ENCODE measurements at places on chromosomes 2 and 18.
A peak's percentile ranks its signal among the peaks of the same experiment; 100 is the strongest.

GRCh38 chr2:70212298-70212932 lies 21.6 kb upstream of the C2orf42 start:
- DNase-seq: no peak

DNA sequence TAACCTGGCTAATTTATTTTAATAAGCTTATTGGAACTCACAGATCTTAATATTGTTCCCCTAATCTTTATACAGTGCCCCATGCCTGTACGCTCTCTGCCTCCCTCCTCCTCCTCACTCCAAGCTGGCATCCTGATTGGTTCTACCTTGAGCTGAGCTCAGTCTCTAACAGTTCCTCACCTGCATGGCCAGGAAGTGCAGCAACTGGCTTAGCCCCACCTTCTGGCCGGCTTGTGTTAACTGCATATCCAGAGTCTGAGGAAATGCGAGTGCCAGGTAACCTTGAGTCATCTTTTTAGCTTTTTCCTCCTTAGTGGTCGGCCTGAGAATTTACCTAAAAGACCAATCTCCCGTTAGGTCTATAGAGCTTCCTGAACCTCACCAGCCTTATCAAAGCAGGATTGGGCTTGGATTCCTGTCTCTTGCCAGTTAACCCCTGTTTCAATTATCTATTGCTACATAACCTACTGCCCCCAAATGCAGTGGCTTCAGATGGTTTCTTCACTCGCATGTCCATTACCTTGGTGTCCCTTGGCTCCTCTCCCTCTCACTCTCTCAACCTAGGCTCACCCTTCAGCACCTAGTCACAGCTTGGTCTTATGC lies 89.5 kb upstream of the STK39 start:
- peak; percentile 22 for DNase-seq

- DNase-seq: no peak
Measured at GRCh38 chr2:108449410-108450130, 564 bp downstream of the GCC2 start.

DNA sequence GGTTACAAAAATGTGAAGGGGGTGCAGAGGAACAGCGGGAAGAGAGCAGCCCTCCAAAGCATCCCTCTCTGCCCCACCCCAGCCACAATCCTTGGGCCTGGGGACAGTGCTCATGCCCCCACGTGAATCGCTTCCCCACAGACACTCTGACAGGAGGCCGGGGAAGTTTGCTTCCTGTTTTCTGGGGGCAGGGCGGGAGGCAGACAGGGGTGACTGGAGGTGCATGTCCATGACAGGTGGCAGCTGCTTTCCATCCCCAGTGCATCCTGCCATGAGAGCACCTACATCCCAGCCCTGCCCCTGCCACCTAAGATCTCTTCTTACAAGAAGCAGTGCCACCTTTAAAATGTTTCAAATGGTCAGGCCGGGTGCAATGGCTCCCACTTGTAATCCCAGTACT lies 47.2 kb upstream of the UBE2F start:
- no peak for DNase-seq

DNA sequence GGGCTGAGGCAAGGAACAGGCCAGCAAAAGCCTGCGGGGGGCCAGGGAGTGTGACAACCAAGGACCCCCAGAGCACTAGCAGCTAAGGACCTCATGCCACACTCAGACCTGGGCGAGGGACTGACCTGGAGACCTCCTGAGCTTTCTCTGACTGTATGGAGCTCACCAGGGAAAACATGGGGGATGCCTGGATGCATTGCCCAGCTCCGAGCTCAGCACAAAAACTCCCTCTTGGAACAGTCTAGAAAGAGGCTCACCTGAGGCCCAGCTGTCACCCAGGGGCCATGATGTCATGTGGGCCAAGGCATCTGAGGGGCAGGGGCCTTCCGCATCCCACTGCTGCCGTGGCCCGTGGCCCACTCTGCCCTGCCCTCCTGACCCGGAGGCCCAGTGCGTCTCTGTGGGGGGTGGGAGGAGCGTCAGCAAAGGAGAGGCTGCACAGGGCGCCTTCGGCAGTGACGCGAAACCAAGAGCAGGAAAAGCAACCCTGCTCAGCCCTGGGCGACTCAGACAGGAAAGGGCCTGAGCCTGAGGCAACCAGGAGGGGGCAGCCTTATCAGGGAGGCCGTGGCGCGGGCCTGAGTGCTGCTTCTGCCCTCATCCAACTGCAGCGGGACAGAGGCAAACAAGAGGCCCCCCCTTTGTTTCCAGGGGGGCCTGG lies 57.3 kb upstream of the ALPP start:
- DNase-seq: no peak

- no peak for DNase-seq
Measured at GRCh38 chr2:177000061-177000714, 212.4 kb upstream of the HNRNPA3 start.

DNA sequence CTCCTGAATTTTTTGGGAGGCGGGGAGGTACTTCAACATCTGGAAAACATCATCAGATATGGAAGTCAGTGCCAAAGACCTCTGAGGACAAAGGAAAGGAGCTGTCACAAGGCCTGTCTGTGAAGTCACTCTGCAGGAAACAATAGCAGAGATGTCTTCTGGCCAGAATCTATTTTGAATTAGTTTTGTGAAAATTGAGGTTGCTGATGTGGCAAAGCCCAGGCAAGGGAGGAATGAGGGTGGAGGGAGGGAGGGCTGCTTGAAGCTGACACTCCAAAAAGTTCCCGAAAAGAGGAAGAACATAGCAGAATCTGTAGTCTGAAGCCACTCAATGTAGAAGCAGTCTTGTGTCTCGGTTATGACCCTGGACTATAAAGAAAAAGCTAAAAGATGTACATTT lies 151.1 kb upstream of the LHCGR start:
- no peak for DNase-seq

GRCh38 chr2:144595686-144596072 lies 75.8 kb upstream of the ZEB2 start:
- no peak for DNase-seq

GRCh38 chr18:79484661-79485621 lies 89.2 kb downstream of the NFATC1 start:
- DNase-seq: no peak

DNA sequence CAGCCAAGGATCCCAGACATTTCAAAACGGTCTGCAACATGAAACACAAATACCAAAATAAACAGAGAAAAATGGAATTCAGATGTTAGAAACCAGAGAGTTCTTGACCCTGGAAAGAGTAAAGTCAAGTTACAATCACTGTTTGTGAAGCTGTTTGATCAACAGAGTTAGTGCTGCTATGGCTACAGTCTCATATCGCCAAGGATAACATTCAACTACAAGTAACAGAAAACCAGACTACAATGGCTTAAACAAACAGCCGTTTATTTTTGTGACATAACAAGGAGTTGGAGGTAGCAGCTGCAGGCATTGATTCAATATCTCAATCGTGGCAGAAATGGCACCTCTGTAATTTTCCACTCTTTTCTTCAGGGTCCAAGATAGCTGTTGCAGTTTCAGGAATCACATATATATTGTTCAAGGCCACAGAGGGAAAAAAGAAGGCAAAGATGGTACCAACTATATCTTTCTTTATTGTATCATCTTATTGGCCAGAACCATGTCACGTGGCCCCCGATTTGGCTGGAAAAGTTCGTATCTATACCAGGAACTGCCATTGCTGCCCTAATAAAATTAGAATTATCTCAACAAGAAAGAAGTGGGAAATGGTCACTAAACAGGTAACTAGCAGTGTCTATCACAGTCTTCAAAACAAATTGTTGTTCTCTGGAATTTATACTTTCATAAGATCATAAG lies 17.7 kb upstream of the HNRNPLL start:
- DNase-seq: no peak

DNA sequence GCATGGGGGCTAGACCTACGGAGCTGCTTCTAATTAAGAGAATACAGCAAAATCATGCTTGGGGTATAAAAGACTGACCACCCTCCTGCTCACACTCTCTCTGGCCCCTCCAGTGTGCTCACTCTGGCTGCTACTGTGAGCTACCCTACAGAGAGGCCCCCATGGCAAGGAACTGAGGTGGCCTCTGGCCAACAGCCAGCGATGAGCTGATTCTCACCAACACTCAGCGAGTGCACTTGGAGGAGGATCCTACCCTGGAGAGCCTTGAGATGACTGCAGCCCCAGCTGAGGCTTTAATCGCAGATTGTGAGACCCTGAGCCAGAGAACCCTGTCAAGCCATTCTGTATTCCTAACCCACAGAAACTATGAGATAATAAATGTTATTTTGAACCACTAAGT lies 88.2 kb downstream of the GFPT1 start:
- DNase-seq: no peak

GRCh38 chr2:62215306-62216064 lies 19.6 kb downstream of the B3GNT2 start:
- peak; percentile 84 for DNase-seq

GRCh38 chr2:177698281-177698680 lies 305.7 kb downstream of the AGPS start:
- peak; percentile 13 for DNase-seq

DNA sequence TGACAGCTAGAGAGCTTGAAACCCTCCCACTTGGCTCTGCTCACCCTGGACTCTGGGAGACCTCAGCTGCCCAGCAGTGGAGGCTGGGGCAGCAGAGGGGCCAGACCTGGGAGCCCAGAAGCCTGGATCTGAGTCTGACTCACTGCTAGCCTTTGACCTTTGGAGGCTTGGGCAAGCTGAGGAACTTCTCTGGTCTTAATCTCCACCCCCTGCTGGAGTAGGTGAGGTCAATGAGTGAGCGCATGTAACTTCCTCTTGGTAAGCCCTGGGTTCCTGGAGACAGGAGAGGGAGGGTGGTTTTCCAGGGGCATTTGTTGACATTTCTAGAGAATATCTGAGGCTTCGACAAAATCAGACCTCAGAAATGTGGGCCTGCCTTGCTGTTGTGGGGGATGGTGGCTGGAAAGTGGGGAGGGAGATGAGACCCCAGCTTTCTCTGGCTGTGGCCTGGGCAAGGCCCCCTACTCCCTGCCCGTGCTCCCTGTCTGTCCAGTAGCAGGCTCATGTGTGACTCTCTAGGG lies 73.0 kb upstream of the YWHAQ start:
- DNase-seq: no peak

- DNase-seq: peak; percentile 67
Measured at GRCh38 chr18:3450012-3450798, at the start of gene TGIF1. Gene TGIF1, plus strand, starts transcription at chr18:3450172. Its CDS starts 318 bp downstream, at chr18:3450490.

GRCh38 chr2:65231121-65231520 lies 3.5 kb downstream of the ACTR2 start:
- no peak for DNase-seq

GRCh38 chr2:214737188-214737587 lies 72.3 kb downstream of the BARD1 start:
- DNase-seq: no peak

DNA sequence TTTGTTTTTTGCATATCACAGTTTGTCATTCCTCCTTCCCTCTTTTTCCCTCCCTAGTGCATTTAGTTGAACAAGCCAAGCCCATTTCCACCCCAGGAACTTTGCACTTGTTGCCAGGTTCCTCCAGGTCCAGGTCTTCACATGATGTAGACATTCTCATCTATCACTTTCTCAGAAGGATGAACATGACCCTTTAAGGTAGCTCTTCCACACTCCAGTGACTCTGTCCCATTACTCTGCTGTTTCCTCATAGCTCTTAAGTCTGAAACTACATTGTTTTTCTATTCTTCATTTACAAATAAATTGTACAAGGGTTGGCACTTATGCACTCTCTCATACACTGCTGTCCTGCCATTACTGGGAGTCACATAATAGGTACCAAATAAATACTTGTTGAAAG lies 6.1 kb downstream of the KYNU start:
- no peak for DNase-seq

DNA sequence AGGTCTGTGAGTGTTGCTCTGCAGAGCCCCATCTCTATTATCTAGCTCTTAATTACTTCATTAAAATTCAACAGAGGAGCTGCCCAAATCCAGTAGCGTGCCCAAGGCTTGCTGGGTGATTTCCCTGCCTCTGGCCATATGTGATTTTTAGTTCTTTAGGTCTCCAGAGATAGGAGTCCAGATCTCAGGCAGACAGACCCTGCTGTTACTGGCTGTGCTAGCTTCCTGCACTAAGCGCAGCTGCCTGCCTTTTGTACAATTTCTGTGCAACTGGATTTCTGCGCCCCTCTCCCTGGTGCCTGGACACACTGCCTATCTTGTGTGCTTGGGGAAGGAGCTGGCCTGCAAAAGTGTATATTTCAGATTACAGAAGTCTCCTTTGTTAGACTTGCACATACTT lies 136.5 kb downstream of the TDRD15 start:
- DNase-seq: no peak

- DNase-seq: no peak
Measured at GRCh38 chr2:10599089-10599488, 90.7 kb downstream of the NOL10 start.

DNA sequence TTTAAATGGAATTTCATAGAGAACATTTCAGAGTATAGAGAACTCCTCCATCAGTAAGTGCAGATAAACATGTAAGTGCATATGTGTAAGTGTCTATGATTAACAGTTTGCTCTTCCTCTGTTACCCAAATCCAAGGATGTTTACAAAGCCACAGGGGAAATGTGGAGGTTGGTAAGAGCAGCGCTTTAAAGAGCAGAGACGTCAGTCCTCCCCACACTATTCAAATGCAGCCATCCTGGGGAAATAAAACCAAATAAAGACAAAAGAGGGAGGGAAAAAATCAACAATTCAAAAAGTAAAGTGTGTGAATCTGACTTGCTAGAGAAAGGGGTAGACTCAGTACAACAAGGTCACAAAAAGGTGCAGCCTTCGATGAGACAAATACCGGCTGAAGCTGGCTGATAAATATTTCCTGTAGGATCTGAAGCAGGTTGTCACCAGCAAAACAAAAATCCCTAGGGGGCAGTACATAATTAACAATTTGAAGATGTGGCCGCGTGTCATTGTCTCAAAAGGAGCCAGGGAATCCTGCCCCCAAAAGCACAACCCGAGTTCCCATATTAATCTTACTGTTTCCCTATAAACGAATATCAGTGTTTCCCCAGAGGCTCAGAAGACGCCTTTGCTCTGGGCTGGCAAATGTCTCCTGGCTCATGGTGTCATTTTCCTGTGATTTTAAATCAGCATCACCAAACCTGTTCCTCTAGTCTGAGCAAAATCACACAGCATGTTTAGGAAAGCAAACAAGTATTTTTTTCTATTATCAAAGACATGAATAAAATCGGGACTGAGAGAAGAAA lies 216.5 kb downstream of the CDCA7 start:
- DNase-seq: peak; percentile 14

DNA sequence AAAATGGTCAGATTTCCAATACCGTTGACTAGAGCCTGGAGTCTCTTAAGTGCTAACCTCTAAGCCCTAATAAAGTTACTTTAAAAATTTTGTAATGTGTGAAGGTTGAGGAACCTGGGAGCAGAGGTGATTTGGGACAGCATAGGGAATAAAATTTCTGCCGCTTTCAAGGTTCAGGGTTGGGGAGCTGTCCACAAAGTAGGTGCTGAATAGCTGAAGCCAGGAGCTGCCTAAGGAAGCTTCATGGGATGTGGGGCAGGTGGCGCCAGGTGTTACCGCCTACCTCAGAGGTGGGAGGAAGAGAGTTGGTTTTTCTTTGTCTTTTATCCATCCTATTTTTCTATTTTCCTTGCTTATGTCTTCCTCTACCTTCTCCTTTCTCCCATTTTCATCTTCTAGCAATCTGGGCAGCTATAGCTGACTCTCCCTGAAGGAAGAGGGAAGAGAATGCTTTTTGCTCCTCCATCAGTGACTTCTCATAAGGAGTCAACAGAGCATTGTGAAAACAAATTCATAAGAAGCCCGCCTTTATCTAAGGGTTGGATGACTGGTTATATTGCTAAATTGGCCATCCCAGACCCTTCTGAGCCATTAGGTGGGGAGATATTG lies 178.7 kb downstream of the CLIP4 start:
- DNase-seq: no peak

Measured in SK-N-DZ (cell line).